ENCODE measurements at places on chromosomes 7 and 10.

DNA sequence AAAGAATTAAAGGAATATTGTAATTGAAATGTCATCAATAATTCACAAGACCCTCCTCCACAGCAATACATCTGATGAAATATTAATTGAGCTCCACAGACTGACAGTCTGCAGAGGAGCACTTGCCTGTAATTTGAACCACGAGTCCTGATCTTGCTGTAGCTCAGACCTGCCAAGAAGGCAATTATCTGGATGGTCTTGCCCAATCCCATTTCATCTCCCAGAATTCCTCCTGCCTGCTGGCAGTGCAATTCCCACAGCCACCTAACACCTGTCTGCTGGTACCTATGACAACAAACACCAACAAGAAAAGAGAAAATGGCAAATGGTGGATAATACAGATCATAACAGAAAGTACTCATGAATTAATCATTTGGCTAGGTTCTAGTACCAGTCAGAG, 38.5 kb downstream of the ERCC6 start:
- no peak for DNase-seq

DNA sequence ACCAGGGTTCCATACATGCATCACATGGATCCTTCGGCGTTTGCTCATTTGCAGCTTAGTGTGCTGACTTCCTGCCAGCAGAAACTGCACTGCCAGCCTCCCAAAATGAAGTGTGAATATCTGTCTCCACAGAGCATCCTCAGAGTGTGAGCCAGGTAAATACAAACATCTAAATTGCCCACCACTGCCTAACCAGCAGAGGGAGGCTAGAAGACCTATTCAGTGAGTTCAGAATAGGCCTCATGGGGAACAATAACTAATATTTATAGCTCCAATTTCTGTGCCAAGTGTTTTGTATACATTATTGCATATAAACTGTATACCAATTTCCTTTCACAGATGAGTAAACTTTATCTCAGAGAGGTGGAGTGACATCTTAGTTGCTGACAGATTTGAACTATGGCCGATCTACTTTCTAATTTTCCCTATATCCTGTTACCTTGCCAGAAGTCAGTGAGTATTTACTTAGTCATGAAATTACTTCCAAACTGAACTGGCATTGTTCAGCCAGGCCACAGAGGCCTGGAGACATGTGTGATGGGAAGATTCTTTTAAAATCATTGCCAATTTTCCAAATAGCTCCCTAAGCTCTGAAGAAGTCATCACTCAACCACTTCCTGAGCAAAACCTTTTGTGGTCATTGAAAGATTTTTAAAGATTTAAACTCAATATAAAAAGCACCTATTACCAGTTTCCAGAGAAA, 926.5 kb upstream of the GHITM start:
- DNase-seq = no peak

- no peak for DNase-seq
Observed at GRCh38 chr10:80283119-80283518, 6.3 kb downstream of the MAT1A start.

DNA sequence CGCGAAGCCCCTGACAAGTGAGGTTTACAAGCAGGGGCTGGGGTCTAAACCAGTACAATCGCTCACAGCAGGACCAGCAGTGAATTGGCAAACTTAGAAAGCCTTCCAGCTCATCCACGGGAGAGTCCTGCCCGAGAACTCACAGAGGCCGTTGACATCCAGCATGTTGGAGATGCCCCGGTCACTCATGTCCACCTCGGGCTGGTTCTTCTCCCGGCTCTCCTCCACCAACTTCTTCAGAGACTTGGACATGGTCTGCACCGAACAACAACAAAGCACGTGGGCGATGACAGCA, 447 bp downstream of the RSU1 start:
- no peak for DNase-seq

DNA sequence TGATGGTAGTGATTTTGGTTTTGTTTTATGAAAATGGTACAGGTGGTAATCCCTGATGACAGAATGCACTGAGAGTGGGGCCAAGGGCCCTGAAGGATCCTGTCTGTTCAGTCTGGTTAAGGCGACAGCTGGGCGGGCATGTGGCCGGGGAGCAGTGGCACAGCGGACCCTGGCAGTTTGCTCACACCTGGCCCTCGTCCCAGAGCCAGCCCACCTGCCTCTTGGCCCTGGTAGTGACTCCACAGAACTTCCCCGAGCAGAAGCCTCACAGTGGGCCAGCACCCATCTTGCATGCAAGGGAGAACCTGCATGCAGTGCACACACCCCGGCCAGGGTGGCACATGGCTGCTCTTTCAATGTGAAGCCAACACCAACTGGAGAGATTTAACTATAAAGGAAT, 82.8 kb downstream of the ALOX5 start:
- DNase-seq = no peak

DNA sequence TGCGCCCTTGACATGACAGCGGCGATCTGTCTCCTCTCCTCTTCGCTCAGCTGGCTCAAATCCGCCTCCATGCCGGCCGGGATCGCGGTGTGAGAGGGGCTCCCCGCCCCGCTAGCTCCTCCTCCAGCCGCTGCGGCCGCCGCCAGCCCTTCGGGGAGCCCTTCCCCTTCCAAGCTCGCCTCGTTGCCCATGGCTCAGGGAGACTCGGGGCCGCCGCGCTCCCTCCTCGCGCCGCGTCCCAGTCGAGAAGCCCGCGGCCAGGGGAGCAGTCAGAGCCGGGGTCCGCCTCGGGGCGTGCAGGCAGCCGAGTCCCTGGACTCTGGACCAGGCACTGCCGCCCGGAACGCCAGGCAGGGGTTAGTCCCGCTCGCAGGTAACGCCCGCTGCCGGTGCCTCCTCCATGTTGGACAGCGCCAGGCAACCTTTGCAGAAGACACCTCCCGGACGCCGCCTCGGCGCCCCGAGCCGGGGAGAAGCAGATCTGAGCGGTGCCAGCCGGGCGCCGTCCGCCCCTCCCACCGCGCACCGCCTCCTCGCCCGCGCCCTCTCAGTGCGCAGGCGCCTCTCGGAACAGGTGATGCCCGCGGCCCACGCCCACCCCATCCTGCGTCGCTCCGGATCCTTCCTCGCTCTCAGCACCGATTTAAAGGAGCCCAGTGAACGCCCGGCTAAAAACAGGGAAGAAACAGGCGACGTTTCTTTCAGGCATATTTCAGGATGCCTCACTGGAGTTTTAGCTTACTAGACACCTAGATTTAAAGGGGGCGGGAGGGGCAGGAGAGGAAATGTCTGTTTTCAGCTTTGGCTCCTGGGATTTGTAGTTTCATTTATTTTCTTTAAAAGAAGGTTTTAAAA, at the start of gene PCLO:
PCLO (minus strand) TSS at position 483 of the 855 bp plus-strand sequence; CDS start at position 191, 292 bp downstream.
- DNase-seq = peak; percentile 90

DNA sequence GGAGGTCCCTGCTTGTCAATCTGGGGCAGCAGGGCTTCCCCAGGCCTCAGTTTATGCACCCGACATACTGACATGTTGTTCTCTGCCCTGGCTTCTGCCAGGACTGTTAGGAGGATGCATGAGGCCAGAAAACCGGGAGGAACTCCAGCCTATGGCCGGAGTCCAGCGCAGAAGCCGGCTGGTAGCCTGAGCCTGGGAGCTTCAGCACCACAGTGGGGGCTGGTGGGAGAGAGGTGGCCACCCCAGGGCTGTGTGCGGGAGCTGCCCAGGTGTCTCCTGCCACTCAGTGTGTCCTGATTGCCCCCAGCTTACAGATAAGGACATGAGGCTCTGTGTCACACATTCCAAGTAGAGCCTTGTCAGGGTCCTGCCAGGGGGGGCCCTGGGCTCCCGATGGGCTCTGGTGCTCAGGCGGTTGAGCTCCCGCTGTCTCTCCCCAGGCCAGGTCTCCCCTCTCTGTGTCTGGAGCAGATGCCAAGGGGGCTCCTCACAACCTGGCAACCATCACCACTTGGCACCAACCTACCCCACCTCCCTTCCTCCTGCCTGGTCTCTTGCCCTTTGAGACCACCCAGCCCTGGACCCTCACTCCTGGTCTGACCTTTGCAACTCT, 32.3 kb downstream of the PPIF start:
- DNase-seq = peak; percentile 61

DNA sequence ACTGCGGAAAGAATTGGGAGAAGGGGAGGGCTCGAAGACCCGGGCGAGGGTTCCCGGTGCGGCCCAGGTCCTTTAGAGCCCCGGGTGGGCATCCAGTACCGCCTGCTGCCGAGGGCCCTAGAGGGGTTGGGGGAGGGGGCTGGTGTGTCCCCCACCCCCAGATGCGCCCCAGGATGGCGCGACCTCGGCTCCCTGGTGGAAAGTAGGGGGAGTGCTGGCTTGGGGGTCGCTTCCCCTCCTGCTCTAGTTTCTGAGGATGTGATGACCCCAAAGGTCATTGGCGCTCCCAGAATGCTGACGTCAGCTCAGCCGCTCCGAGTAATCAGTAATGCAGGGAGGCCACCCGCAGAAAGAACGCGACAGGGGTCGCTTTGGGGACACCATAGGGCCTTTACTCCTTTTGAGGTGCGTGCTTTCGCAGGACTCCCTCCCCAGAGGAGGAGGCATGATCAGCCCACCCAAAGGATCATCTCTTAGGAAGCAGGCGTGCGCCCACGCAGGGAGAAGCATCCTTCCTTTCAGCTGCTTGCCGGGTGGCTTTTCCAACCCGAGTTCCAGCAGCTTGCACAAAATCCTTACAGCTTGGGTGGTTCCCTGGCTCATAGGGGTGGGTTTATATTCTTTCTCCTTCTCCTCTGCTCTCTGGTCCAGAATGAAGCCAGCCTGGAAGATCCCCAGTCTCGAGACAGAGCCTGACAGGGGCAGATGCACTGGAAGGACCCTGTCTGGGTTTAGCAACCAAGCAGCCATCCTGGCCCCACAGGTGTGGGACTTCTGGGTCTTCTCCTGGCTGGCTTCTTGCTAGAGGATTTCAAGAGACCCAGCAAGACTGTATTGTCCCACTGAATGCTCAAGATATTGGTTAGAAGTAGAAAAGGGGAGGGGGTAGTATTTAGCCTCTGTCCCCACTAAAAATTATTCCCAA, 1.3 kb upstream of the PRKAG2 start:
- no peak for DNase-seq

DNA sequence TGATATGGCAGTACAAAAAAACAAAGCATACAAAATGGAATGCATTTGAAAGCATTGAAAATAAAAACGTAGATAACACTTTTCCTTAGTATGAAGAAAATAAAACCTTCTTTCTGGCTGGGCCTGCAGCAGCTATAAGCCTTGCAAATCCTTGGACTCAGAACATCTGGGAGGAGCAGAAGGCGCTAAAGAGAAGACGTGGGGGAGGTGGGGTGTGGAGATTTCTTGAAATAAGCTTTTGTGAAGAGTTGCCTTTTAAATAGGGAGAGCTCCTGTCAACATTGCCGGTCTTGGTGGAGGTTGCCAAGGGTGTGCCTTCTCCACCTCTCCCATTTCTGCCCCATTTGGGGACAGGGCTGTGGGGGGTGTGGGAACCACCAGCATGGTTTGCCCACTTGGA, 128.7 kb downstream of the TMEM178B start:
- DNase-seq = no peak

DNA sequence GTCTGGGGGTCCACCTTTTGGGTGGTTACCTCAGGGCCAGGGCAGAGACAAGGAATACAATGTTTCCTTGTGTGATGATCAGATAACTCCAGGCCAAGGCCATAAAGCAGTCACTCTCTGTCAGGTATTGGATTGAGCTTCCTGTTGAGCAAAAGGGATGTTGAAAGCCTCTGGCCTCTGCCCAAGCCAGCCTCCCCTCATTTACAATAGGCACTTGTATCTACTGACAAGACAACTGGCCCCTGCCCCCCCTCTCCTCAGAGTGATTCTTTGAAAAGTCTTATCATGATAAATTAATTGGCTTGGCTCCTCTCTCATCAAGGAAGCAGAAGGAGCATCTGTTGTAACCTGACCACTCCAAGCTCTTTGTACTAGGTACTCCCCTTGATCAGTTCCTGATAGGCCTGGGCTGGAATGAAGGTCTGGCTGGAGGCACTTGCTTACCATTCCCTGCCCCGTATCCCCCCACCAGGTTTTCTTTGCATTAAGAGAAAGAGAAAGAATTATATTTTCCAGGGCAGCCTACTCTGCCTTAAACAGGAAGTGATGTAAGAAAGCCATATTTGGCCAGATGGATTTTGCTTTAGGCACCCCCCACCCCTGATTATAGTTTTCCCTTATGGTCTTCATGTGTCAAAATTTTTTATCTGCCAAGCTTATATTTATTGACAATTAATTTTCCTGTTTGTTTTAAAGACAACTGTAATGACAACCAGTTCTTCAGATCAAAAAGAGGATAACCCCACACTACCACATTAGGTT, 42.1 kb upstream of the HPS1 start:
- no peak for DNase-seq

DNA sequence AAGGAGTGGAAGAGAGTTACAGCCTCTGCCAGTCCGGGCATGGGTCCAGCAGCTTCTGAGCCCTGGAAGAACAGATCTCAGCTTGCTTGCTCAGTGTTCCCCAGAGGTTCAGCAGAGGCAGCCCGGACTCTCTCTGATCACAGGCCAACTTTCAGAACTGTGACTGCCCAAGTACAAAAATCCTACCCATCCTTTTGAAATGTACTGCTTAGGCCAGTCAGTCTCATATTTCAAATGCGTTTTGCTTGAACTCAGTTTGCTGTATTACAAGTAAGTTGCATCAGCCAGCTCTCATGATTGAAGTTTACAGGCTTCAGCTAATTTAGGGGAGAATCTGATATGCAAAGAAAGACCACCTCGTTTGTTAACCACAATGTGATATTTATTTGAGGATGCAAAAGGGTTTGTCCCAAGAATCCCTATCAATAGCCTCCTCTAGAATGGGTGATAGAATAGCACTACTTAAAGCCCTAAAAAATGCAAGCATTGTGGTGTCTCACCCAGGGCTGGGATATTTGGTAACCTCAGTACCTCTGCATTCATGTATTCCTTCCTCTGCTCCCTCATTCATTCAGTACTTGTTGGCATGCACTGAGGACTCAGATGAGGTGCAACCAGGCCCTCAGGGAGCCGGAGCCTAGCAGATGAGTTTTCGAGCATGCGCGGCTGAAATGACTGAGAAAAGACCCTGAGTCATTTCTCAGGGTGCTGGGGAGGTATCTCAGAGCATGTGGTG, 7.0 kb downstream of the AIMP2 start:
- no peak for DNase-seq

- DNase-seq = no peak
Observed at GRCh38 chr10:14172336-14172950, 158.3 kb downstream of the FRMD4A start.

DNA sequence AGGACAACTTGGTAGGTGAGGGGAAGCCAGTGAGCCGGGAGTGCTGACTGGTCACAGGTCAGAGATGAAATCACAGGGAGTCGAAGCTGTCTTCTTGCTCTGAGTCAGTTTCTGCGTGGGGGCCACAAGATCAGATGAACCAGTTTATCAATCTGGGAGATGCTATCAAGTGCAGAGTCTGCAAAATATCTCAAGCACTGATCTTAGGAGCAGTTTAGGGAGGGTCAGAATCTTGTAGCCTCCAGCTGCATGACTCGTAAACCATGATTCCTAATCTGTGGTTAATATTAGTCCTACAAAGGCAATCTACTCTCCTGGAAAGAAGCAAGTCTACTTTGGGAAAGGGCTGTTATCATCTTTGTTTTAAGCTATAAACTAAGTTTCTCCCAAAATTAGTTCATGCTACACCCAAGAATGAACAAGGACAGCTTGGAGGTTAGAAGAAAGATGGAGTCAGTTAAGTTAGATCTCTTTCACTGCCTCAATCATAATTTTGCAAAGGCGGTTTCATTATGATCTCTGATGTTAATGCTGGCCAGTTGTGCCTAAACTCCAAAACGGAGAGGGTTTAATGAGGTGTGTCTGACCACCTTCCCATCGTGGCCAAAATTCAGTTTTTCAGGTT, 8.4 kb upstream of the LMOD2 start:
- DNase-seq = no peak

- DNase-seq = no peak
Observed at GRCh38 chr7:111438369-111439289, 123.7 kb downstream of the IMMP2L start.

GRCh38 chr7:20030915-20031362, 186.2 kb downstream of the MACC1 start:
- DNase-seq = no peak

Measured in type B pancreatic cell (in vitro differentiated cells).